Small intestine (tissue), 16 donors: ENCODE measurements at places on chromosomes 6 and 20. TPM values are rescaled to one million over a fixed set of nuclear protein-coding genes. Genes with fewer than 3 reads are reported as not detected.

The ELOVL4 gene
- polyA plus RNA-seq: not detected

The CFB gene
- 72.1 TPM for polyA plus RNA-seq

GRCh38 chr6:145147981-145148749, 587.2 kb downstream of the EPM2A start:
- H3K36me3 ChIP-seq: no peaks in the 10 kb centered on the region
- H3K27ac ChIP-seq: no peak overlapping the region
- H3K4me1 ChIP-seq: no peaks in the 10 kb centered on the region
- H3K27me3 ChIP-seq: peaks cover 2% of the 10 kb centered on the region

- H3K4me1 ChIP-seq: no peaks in the 10 kb centered on the region
- H3K27ac ChIP-seq: no peak overlapping the region
- no peak for DNase-seq
- H3K27me3 ChIP-seq: no peaks in the 10 kb centered on the region
Measured at GRCh38 chr20:47165376-47165865, 191.1 kb downstream of the ZMYND8 start.

DNA sequence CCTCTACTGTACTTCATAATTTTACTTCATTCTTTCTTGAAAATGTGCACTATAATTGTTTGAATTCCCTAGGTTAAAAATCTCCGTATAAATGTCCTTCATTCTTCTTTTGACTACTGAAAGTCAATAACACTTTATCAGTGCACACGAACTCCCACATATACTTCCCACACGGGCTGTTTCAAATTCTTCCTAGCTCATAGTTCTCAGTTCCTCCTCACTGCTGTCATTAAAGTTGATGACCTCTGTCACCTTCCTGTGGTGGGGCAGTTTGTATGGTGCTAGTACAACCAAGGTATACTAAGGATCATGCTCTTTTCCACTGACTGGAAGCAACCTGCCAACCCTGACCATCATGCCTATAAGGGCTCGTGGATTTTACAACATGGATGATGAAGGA, 40.0 kb upstream of the CD2AP start:
- no peaks in the 10 kb centered on the region for H3K36me3 ChIP-seq
- no peaks in the 10 kb centered on the region for H3K4me1 ChIP-seq
- no peak overlapping the region for H3K4me3 ChIP-seq
- no peaks in the 10 kb centered on the region for H3K27me3 ChIP-seq
- no peak for DNase-seq
